Fibroblast of skin of right biceps (primary cell): ENCODE measurements at places on chromosomes 11 and 22.

- no peak for DNase-seq
Observed at GRCh38 chr11:113203141-113203753, 111.1 kb upstream of the TTC12 start.

GRCh38 chr11:1589996-1590395 lies 4.9 kb upstream of the KRTAP5-1 start:
- no peak for DNase-seq

GRCh38 chr11:3840004-3840869 lies 522 bp downstream of the RHOG start:
- DNase-seq: no peak

DNA sequence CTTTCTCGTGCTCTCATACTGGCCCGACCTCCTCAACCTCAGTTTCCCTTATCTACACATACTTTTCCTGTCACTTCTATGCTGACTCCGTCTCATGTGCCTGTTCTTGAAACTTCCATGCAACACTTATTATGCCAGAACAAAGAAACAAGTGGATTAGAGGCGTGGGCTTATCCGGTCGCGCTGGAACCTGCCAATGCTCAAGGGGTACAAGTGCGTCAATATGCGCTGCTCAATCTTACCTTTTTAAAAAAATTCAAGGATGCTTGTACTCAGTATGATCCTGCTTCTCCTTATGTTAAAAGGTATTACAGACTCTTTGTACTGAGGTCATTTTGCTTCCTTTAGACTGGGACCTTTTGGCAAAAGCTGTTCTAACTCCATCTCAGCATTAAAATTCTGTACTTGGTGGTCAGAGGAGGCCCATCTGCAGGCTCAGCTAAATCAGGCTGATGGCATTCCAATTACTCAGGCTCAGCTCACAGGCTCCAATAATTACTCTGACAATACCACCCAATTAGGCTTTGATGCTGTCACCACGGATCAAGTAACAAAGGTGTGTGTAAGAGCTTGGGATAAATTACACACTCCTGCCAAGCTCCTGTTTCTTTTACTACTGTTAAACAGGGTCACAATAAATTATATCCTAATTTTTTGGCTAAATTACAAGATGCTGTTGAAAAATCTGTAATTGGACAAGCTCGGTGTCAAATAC lies 26.3 kb upstream of the ALDH3B2 start:
- no peak for DNase-seq

- no peak for DNase-seq
Observed at GRCh38 chr11:123233280-123233974, 38.4 kb upstream of the CLMP start.

GRCh38 chr11:35507688-35508087 lies 17.7 kb downstream of the PAMR1 start:
- peak; percentile 37 for DNase-seq

DNA sequence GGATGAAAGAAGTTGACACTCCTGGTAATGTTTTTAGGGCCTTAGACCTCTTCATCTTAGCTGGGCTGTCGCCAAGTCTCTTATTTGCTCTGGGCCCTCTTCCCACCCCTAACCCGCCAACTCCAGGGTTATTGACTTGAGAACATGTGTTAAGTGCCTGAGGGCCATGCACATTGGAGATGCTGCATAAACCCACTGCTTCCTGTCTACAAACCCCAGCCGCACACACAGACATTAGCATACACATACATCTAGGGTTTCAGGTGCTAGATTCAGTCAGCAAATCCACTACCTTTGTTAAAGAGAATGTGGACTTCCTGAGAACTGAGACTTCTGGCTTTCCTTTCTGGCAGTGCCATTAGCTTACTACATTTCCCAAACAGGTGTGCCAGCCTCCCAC lies 817 bp downstream of the PANX3 start:
- DNase-seq: no peak

GRCh38 chr11:132528181-132528580 lies 1004.1 kb downstream of the OPCML start:
- peak; percentile 35 for DNase-seq

DNA sequence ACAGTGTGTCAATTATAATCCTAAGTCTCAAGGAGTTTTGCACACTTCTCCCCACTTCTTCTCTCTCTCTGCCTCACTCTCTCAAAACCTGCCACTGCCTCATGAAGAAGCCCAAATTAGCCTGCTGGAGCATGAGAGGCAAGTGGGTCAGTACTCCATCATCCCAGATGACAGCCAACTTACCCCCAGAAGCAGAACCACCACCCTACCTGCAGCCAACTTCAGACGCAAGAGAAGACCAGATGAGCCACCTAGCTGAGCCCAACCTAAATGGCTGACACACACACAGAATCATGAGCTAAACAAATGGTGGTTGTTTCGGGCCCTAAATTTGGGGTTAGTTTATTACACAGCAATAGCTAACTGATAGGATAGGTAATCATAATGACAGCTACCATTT lies 61.2 kb downstream of the CD82 start:
- no peak for DNase-seq

- no peak for DNase-seq
Observed at GRCh38 chr22:24191381-24191841, 10.1 kb downstream of the SUSD2 start.

DNA sequence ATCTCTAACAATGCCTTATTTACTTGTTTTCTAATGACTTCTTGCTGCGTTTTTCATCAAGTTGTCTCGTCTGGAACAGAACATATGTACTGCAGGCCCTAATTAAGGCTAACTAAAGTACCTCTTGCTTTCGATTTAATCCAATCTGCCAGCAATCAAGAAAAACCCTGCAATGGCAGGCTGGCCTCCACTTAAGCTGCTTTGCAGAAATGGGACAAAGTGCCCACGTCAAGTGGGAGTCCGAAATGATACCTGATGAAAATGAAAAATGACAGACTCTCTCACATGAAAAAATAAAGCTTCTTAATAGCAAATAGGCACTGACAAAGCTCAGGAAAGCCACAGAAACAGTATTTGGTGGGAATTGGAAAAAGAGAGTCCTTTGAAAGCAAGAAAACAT lies 1454.7 kb downstream of the FAM181B start:
- DNase-seq: no peak

- DNase-seq: peak; percentile 36
Observed at GRCh38 chr11:23688835-23689234, 808.0 kb upstream of the LUZP2 start.

DNA sequence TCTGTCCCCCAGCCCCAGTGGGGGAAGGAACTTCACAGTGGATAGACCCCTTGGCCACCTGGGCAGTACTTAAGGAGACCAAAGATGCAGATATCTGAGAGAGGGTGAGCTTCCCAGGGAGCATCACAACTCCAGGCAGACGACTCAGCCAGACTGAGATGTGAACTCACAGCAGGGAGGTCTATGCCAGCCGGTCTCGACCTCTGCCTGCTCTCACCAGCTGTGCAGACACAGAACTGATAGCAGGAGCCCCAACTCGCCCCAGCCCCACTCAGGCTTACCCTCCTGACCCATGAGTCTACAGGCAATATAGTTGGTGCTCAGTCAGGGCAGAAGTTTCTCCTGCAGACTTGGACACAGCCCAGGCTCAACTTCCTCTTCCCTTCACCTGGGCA lies 29.7 kb upstream of the ACCSL start:
- no peak for DNase-seq
